ENCODE measurements at places on chromosomes 6 and 20.

DNA sequence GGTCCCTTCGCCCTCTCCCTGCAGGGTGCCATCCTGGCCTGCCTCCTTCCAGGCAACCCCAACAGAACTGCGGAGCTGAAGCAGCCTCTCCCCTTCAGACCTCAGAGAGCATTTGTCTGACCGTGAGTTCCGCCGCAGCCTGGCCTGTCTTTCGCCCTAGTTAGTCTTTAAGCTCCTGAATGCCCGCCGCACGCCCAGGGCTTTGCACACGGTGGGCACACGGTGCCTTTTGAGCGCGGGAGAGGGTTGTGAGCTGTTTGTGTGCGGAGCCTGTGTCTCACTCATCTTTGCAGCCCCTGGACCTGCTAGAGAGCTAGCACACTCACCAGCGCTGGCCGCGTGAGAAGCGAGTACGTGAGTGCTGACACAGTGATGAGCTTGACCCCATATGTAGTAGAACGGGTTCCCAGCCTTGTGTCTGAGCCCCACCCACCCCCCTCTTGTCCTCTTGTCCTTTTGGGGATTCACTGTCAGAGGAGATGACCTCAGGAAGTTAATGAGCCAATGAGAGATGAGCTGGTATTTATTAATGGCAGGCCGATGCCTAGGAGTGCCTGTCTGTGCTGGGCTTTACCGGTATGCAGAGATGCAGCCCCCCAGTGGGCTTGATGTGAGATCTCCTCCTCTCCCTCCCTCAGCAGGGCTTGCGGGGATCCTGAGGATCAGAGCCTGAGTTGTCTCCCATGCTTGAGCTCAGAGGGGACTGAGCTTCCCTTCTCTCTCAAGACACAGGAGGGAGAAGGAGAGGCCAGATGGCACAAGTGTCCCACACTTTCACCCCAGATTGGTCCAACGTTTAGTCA lies 249.2 kb downstream of the FARS2 start:
- no peak for DNase-seq

GRCh38 chr6:125828476-125829039 lies 37.8 kb downstream of the NCOA7 start:
- no peak for DNase-seq

DNA sequence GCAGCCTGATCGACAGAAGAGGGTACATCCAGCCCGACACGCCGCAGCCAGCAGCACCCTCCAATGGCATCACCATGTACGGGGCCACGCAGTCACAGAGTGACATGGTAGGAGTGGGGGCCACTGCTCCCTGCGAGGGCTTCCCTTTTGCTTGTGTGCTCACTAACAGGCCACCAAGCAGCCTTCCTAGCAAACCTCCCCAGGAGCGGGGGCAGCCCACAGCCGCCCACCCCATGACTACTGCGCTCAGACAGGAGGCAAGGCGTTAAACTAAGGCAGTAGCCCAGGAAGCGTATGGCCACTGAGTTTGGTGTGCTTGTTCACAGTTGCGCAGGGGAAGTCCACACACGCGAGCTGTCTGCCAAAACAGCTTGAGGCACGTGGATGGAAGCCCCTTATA lies 169.5 kb upstream of the SNX9 start:
- DNase-seq = no peak

- peak; percentile 55 for DNase-seq
Measured at GRCh38 chr20:2473516-2473915, 2.9 kb upstream of the SNRPB start.
